ENCODE measurements at places on chromosomes 7 and 10. TPM values are rescaled to one million over a fixed set of nuclear protein-coding genes. Genes with fewer than 3 reads are reported as not detected.

SH2D4B gene
- 0.19 TPM for total RNA-seq

STEAP1B gene
- not detected for total RNA-seq

STOX1 gene
- total RNA-seq = 0.67 TPM

VSIR gene
- 12.1 TPM for total RNA-seq

- H3K27me3 ChIP-seq = no peaks in the 10 kb centered on the region
- H3K27ac ChIP-seq = peak overlapping the region; percentile 88
- peak overlapping the region; percentile 25 for H3K4me3 ChIP-seq
- H3K36me3 ChIP-seq = peaks cover 2% of the 10 kb centered on the region
- no peak for DNase-seq
Observed at GRCh38 chr10:101986624-101986971, 69.4 kb downstream of the ARMH3 start.

Data from GM12878 (cell line).